ENCODE measurements at places on chromosomes 6 and 20.

DNA sequence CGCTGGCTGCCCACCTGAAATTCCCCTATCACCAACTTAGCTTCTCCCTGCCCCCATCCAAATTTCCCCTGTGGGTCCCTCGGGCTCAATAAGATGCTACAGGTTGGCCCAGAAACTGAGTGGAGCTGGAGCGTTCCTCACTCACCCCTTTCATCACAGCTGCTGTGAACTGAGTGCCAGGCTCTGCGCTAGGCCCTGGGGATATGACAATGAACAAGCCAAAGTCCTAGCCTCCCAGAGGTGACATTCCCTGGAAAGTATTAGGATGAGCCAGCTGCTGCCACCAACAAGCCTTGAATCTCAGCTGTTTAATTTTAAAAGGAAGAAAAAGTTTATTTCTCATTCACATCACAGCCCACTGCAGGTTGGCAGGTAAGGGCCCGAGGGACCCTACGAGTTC, 86.6 kb upstream of the EYA2 start:
- DNase-seq: no peak

DNA sequence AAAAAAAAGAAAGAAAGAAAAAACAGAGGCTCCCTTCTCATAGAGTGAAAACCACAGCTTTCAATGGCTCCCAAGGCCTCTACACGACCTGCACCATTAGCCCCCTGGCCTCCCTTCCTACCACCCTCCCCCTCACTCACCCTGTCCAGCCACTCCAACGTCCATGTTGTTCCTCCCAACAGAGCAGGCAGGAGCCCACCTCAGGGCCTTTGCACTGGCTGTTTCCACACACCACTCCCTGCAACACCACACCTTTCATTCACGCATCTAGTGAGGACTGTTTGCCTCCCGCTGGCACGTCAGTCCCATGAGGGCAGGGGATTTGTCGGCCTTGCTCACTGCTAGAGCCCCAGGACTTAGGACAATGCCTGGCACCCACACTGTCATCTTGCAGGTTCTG, 39.5 kb downstream of the GRM4 start:
- no peak for DNase-seq

DNA sequence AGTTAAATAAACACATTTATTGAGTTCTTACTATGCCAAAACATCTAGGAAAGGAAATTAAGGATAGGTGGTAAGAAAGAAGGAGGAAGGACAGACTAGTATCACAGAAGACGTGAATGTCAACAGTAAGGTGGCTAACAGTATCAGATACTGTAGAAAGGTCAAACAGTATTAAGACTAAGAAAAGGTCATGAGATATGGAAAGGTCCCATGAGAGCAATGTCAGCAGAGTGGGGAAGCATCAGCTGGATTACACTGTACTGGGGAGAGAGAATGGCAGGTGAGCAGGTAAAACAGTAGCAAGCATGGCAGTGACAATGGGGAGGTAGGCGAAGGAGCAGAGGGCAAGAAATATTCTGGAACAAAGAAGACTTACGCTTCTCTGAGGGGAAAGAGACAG, 18.0 kb downstream of the GLO1 start:
- DNase-seq: no peak

DNA sequence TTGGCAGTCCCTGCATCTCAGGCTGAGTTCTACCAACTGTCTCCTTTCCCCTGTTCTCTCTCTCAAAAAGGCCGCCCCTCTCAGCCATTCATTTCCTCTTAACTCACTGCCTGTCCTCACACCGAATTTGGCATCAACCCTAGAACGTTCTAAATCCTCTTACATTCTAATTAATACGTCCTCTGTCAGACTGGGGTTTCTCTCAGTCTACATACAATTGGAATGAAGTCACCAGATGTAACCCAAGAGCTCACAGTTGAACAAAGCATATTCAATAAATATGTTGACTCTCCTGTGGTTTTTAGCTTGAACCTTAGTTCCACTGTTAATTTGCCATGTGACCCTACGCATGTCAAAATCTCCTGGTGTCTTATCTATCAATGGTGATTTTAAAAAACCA, 269.6 kb downstream of the CLIC5 start:
- DNase-seq: no peak

DNA sequence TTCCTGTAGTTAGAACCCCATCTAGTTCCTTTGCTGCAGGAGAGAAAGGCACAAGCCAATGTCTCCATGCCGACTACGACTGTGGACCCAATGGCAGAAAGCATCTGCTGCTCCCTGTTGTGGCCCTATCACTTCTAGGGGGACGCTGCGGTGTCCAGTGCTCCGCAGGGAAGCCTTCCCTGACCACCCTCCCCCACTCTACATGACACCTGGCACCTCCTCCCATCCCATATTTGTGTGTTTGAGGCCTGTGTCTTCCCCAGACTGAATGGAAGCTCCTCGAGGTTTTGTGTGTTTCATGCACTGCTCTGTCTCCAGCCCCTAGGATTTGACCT, 159.5 kb downstream of the DTNBP1 start:
- no peak for DNase-seq

DNA sequence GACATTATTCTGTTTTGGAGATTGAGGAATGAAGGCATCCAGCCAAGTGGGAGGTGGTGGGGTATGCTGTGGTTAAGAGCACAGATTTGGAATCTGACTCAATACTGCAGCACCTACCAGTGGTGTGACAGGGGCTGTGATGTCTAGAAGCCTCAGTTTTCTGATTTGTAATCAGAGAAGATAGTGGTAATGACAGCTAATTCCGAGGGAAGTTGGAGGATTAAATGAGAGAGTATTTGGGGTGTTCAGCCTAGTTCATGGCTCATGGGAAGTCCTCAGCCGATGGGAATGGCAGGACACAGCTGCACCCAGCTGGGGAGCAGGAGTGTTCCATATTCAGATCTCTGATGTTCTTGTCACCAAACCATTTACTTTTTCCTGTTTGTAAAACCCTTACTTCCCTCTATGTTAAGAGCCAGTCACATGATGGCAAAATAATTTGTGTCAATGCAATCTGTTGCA, 9.3 kb downstream of the SLC9A8 start:
- no peak for DNase-seq

- DNase-seq: no peak
These were observed 176.2 kb downstream of the NFATC2 start for GRCh38 chr20:51366155-51366886.

DNA sequence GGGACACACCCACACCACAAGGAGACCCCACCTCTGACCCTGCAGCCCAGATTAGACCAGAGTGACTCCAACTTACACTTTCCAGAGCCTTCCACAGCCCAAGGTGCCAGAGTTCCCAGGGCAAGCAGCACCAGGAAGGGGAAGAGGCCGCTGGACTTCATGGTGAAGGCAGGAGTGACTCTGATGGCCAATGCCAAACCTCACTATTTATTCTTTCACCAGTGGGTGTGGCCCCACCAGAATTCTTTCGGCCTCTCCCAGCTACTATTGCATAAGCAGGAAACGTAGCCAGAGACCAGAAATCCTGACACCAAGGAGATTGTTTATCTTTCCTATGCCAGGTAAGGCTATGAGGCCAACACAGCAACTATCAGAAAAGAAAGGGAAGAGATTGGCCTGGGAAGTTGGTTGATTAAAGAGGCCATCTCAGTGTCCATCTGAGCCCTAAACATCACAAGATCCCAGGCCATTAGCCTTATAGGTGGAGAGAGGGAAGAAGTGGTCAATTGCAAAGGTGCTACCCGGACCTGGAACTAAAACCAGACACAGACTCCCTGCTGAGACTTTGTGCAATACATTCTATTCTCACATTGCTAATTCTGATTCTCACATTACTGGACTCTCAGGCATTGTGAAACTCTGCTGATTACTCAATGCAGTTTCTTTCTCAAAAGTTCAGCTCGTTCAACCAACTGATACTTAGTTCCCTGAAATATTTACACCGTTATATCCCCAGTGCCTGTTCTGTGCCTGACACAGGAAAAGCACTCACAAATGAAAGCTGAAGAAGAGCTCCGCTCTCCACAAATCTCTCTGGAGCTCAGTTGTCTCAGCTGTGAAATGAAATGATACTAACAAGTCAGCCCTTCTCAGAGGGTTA, at the start of gene SLPI:
Gene SLPI, minus strand, starts transcription at position 182 of the 880 bp plus-strand sequence. Its CDS starts 21 bp downstream, at position 161.
- DNase-seq: peak; percentile 89

- peak; percentile 15 for DNase-seq
These were observed 99.1 kb upstream of the KCNQ5 start for GRCh38 chr6:72522735-72523141.

GRCh38 chr20:36479938-36480337, 61.4 kb upstream of the MYL9 start:
- no peak for DNase-seq

DNA sequence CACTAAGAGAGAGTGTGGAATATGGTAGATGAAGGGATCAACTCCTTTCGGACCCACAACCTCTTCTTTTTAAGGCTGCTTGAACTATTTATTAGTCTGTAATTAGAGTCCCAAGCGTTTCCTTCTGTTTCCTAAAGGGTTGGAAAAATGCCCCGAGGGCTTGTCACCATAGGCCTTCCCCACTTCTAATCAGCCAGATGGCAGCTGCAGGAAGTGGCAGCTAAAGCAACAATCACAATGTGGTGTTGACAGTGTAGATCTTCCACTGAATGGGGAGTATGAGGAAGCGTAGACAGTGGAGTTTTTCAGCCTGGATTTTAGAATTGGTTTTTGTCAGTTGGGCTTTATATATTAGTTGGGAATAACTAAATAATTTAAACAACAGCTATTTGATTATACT, 40.6 kb downstream of the SLC35D3 start:
- DNase-seq: no peak

GRCh38 chr6:15504581-15505350, 158.1 kb downstream of the DTNBP1 start:
- DNase-seq: no peak

GRCh38 chr6:80501636-80502035, 395.2 kb downstream of the BCKDHB start:
- no peak for DNase-seq

GRCh38 chr6:155181498-155181897, 82.3 kb upstream of the CLDN20 start:
- DNase-seq: no peak

- DNase-seq: no peak
These were observed 232.5 kb downstream of the PKHD1 start for GRCh38 chr6:51854876-51855275.

GRCh38 chr6:126064748-126065401, 78.5 kb downstream of the TRMT11 start:
- DNase-seq: no peak

GRCh38 chr20:3677733-3678132, 4.1 kb downstream of the ADAM33 start:
- DNase-seq: no peak

DNA sequence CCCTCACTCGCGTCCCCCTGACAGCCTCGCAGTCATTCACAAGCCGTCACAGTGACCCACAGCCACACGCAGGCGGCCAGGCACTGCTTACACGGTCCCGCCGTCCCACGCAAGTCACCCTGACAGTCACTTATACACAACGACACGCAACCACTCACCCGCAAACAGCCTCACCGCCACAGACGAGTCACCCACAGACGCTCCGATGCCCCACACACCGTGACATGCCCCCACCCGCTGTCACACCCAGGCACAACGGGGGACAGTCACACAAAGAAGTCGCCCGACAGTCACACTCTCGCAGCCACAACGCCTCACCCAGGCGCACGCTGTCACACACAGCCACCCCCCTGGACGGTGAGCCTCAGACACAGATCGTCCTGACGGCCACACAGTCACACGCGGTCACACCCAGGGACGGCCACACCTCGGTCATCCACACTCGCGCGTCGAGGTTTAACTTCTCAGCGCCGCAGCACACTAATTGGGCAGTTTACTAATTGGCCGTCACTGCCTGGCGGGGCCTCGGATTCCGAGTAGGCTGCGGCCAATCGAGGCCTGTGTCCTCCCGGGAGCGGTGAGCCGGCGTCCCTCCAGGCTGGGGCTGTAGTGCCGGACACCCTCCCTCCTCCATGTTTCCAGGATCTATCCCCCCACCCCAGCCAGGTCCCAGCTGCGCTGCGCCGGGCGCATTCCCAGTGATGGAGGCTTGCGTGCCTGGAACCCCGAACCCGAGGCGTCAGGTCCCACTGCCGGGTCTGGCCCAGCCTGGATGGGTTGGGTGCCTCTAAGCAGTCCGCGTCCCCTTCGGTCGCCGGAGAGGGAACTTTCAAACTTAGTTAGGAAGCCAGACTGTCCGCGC, 790 bp downstream of the TOX2 start:
- DNase-seq: no peak

- no peak for DNase-seq
These were observed 71.3 kb downstream of the EFHC1 start for GRCh38 chr6:52491203-52492069.

- DNase-seq: peak; percentile 39
These were observed 3.7 kb downstream of the OGFR start for GRCh38 chr20:62808211-62808865.

- no peak for DNase-seq
These were observed 40.1 kb downstream of the DEFB114 start for GRCh38 chr6:49923826-49924225.

DNA sequence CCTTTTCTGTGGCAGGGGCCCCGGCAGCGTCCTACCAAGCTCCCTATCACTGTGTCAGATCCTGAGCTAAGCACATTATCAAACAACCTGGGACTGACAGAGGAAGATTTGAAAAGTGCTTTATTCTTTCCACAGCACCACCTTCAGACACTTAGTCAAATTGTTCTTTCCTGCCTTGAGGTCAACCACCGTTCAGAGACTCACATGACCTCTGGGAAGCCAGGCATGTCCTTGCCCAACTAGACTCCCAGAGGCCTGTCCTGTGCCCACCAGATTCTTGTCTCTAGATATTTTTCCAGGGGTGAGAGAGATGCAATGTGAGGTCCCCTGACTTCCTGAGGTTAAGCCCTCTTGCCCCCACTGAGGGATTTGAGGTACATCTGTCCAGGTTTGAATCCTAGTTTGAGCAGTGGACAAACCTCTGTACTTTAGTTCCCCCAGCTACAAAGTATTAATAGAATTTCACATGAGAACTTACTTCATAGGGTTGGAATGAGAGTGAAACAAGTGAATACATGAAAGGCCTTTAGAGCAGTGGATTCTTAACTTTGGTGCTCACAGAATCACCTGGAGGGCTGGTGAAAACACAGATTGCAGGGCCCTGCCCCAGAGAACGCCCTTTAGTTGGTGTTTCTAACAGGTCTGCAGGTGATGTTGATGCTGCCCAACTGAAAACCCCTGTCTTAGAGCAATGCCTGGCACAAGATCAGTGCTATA, 179.8 kb downstream of the CLIC5 start:
- DNase-seq: no peak

- DNase-seq: no peak
These were observed 125.3 kb upstream of the PROKR2 start for GRCh38 chr20:5442101-5442500.

DNA sequence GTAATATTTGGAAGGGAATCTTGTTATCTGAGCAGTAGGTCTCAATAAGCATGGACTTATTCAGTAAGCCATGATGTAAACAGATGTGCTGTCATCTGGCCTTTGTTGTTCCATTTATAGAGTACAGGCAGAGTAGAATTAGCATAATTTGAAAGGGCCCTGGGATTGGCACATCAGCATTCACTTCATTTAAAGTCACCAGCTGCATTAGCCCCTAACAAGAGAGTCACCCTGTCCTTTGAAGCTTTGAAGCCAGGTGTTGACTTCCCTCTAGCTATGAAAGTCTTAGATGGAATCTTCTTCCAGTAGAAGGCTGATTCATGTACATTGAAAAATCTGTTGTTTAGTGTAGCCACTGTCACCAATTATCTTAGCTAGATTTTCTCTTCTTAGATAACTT, 95.9 kb downstream of the ANKRD6 start:
- DNase-seq: no peak

Measured in AML-193 (cell line).